Activated T-helper 1 cell treated with anti-CD3 and anti-CD28 coated beads, Interleukin-12 subunit alpha, Interleukin-12 subunit beta, Interleukin-2, Interleukin-4 antibody, amounts not matched to agents 30 ng/mL and 10 ng/mL and 1 ng/mL, durations not matched to agents 14 hours and 24 hours and 36 hours (primary cell): ENCODE measurements at places on chromosomes 6 and 20.

DNA sequence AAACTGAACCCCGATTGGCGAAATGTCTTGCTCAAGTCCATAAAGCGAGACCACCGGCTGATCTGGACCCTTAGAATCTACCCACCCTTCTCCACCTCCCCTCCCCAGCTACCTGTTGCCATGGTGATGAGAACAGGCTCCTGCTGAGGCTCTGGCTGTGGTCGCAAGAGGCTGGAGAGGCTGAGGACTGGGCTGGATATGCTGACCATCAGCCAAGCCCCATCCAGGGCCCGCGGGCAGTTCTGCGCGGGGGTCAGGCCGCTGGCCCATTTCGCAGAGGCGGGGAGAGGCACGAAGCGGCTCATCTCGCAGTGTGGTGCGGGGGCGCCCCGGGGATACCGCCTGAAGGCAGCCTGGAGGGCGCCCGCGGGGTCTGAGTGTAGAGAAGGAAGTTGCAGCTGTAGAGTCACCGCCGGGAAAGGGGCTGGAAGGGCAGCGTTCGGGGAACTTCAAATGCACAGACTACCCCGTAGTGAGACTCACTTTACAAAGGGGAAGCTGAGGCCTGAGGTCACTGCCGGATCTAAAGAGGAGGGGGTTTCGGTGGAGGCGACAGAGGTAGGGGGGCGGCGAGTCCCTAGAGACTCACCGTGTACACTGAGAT, 671 bp downstream of the TAPBP start:
- DNase-seq: no peak

- no peak for DNase-seq
These were observed 35.8 kb downstream of the MAP3K4 start for GRCh38 chr6:161027385-161027784.

GRCh38 chr20:37350649-37351574, 5.0 kb downstream of the SRC start:
- no peak for DNase-seq

DNA sequence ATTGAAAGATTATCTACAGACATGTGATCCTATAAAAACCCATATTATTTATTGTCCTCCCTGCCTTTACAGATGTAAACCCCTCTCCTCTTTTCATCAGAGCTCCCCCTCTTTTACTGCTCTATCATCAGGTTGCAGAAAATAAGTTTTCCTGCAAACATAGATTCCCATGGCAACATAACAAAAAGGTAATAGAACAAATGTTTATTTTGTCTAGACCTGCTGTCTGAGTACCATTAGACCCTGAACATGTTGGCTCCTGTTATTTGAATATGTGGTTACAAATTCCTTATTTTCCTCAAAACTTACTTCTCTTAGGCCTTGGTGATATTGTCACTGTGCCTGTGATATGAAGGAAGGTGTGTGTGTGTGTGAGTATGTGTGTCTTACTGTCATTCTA, 11.5 kb downstream of the MAPK14 start:
- no peak for DNase-seq

DNA sequence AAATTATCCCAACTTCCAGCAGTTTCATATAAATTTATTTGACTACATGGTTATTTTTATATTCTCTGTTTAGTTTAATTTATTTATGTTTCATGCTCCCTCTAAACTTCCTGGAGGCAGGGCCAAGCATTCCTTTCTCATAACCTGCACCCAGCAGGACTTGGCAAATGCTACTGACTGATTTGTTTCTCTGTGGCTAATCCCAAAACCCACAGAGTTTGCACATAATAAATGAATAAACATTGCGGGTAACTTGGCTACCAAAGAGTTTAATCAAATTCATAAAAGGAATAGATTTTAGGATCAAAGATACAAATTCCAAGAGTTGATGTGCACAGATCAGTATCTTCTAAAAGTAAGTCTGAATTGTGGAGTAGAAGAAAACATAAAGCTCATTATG, 239.5 kb downstream of the SLC35F1 start:
- DNase-seq: no peak

DNA sequence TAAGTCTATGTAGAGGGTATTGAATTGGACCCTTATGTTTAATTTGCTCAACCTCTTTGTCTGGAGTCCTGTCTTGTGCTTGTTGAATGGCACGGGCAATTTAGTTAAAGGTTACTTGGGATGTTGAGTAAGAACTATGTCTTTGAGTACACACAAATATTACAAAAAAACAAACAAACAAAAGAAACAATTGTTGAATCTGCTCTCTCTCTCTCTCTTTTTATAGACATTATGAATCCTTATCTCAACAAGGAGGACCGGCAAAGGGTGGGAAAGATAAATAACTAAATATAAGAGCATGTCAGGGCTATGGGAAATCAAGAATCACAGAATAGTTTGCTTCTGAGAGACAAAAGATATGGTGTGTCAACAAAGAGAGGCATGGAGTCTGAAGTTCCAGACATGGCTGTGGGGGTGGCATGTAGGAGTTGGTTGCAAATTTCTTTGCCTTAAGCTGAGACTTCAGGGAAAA, 608.6 kb downstream of the UTRN start:
- no peak for DNase-seq

- DNase-seq: no peak
These were observed 851.2 kb upstream of the EYS start for GRCh38 chr6:66558189-66558588.

DNA sequence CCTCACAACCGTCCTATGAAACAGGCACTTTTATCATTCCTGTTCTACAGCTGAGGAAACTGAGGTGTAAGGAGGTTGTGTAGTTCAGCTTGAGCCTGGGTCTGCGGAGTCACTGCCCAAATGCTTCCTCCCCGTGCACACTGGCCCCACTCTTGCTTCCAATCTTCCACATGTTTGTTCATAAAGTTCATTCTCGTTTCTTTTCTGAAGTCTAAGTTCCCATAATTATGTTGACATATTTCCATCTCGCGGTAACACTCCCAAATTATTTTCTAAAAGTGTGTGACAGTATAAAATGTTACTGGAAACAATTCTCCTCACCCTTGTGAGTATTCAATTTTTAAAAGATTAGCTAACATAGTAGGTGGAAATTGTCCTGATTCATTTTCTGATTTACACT, 106.9 kb downstream of the SLC22A3 start:
- DNase-seq: no peak

- no peak for DNase-seq
These were observed 41.8 kb downstream of the CYP24A1 start for GRCh38 chr20:54131675-54132611.

GRCh38 chr20:37154684-37155298, 24.3 kb upstream of the RPN2 start:
- DNase-seq: no peak

DNA sequence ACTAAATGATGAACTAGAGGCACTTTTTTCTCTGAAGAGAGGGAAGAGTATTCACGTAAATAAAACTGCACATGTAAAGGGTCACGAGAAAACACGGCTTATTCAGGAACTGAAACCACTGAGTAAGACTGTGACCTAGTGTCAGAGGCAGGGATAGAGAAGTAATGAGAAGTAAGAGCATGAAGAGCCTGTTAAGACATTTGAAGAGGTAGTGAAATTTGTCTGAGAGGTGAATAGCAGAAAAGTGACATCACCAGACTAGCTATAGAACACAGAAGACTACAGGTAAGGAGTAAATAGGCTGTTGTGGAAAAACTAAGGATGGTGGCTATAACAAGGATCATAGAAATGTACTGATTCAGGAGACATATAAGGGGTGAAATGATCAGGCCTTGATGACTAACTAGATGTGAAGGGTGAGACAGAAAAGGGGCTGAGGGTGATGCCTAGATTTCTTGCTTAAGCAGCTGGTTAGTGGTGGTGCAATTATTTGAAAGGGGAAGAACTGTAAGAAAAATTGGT, 76.8 kb downstream of the REV3L start:
- DNase-seq: no peak

DNA sequence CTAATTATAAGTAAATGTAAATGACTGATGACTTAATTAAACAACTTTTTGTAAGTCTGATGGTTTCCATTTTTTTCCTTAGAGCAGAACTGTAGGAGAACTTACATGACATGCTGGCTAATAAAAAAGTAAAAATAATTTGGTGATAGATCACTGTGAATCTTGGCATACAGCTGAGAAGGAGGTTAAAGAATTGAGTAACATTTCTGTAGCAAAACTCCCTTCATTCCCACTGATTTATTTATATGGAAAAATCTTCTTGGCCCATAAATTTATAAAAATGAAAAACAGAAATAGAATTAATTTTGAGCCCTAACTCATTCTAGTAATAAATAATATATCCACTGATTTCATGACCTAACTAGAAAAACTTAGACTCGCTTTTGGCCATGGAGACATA, 48.1 kb downstream of the SLC22A3 start:
- no peak for DNase-seq

DNA sequence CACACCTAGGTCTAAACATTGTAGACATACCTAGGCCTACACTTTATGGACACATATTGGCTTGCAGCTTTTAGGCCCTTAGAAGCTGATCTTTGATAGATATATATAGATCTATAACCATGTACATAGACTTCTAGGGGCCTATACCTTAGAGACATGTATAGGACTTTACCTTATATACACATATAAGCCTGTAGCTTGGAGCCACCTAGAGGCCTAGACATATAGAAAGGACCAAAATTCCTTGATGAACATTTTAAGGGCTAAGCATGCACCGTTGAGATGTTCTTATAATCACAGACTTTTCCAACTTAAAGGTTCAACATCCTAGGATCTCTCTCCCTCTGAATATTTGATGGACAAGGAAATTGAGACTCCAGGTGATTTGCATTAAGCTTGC, 371.7 kb upstream of the SASH1 start:
- no peak for DNase-seq

- DNase-seq: no peak
These were observed 935 bp upstream of the RFX6 start for GRCh38 chr6:116876107-116876506.

DNA sequence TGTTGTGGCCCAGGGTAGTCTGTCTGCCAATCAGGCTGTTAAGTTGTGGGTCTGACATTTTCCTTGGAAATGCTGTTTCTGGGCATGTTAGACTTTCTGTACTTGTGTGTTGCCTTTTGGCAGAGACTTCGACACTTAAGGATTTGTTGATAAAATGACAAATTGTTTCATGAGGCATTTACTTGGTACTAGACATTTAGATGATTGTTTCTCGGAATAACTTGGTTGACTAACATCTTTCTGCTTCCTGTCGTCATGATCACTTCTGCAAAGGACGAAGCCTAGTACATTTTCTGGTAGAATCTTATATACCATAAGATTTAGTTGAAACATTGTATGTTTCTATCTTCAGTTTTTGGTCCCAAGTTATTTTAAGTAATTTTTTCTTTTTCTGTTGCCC, 34.1 kb downstream of the UTRN start:
- no peak for DNase-seq

GRCh38 chr6:169450097-169450496, 196.5 kb upstream of the THBS2 start:
- no peak for DNase-seq

GRCh38 chr6:114471450-114471849, 128.6 kb upstream of the HS3ST5 start:
- no peak for DNase-seq

GRCh38 chr6:157943964-157944283, 37.7 kb upstream of the SYNJ2 start:
- DNase-seq: no peak

GRCh38 chr20:38609815-38610214, 8.2 kb downstream of the ARHGAP40 start:
- no peak for DNase-seq

- peak; percentile 62 for DNase-seq
These were observed 131.2 kb upstream of the BTN3A2 start for GRCh38 chr6:26233649-26234420.

DNA sequence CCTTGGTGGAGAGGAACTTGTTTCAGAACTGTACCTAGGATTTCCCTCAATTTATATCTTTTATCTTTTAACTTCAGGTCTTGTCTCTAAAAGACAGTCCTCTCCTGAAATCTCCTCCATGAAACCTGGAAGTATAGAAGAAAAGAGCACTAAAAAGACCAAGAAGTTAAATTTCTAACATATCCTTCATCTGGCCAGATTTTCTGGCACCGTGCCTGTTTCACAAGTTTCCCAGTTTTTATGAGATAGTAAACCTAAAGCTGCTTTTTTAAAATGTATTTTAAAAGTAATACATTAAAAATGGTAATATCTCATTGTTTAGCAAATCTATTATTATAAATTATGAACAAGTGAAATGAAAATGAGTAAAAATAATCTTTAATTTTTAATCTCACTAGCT, 348.3 kb upstream of the RSPO3 start:
- DNase-seq: no peak

- DNase-seq: no peak
These were observed 132.7 kb upstream of the TCF21 start for GRCh38 chr6:133756078-133756695.

DNA sequence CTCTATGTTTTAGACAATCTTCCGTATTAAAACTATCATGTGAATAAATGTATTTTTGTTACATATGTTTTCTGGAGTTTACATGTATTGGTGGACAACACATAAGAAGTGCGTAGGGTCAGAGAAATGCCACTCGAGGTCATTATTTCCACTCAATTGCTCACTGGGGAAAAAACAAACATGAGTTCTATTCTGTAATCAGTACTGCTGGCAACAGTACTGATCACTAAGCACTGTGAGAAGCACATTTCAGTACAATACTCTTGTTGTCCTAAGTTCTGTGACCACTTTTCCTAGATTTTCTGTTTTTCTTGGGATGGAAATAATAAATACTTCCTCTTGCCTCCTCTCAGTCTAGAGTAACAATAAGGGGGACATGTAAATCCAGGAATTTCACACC, 44.5 kb downstream of the UST start:
- DNase-seq: no peak

- DNase-seq: no peak
These were observed 102.5 kb downstream of the CD24 start for GRCh38 chr6:106872049-106872448.

DNA sequence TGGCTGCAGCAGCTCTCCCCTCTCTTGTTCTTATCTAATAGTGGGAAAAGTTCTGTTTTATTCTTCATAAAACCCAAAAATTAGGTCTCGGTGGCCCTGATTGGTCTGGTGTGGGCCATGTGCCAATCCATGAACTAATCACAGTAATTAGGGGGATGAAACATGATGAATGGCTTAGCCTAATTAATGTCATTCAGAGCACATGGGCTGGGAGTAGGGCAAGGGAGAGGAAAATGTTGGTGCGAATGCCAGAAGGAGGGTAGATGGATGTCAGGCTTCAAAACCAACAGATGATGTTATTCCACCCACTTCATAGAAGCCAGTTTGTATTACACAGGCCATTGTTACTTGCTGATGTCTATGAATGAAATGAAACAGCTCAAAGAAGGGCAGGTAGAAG, 46.5 kb downstream of the PLEKHG1 start:
- DNase-seq: no peak

DNA sequence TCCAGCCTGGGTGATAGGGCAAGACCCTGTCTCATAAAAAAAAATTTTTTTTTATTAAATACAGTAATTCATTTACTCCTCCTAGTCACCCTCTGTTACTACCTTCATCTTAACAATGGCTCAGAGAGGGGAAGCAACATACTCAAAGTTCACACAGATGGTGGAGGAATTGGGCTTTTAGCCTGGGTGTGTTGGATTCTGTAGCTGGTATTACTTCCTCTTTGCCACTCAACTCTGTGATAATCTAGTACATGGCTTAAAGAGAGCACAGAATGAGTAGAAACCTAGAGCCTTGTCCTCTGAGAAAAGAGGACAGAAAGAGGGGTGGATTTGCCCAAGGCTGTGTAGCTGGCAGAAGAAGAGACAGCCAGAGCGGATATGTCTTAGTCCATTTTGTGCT, 96.6 kb downstream of the DLGAP4 start:
- DNase-seq: no peak

GRCh38 chr6:52243282-52243893, 912 bp downstream of the IL17F start:
- no peak for DNase-seq

- peak; percentile 83 for DNase-seq
These were observed 2.1 kb upstream of the DDX27 start for GRCh38 chr20:49216991-49217578.
